Effector memory CD4-positive, alpha-beta T cell (primary cell): ENCODE measurements at places on chromosomes 4 and X.

- peak; percentile 28 for DNase-seq
Measured at GRCh38 chrX:149829751-149830191, 48.0 kb downstream of the MAGEA9 start.

GRCh38 chr4:121720109-121720508, 23.3 kb upstream of the ANXA5 start:
- no peak for DNase-seq

DNA sequence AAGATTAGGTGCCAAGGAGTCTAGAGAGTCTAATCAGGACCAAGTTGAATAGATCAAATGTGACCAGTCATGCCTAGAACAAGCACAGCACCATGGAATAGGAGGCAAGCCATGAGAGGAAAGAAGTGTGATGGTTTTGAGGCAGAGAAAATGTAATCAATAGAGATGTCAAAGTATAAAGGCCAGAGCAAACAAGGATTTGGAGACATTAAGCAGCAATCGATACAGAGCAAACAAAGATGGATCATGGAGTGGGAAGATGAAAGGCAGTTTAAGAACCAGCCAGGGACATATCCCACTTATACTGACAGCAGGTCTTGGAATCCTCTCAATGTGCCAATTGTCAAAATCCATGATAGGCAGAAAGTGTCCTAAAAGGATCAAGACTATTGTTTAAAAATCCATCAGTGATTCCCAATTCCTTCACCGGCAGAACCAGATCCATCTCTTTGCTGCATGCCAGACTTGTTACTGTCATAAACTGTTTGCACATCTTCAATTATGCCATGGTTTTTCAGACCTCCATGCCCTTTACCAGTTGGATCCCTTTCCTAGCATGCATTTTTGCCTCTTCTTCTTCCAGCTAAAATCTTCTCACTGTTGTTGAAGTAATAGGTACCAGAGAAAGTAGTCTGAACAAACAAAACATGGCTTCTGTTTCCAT, 520.7 kb upstream of the ARX start:
- DNase-seq, result no peak

- no peak for DNase-seq
Measured at GRCh38 chr4:75973766-75974165, 17.0 kb downstream of the SDAD1 start.

DNA sequence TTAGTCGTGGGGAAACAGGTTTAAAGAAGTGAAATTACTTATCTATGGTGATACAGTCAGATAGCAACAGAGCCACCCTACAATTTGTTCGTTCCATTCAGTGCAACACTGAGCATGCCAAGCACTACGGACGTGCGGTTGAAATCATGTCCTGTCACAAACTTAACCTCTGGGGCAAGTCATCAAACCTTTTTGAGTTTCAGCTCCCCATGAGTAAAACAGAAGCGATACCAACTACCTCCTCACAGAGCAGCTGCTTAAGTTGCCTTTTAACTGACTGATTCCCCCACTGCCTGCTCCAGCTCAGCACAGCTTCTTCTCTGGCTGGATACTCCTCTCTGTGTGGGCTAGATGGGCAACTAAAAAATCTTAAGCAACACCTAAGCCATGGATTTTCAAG, 36.0 kb downstream of the LHFPL1 start:
- DNase-seq, result no peak

- DNase-seq, result no peak
Measured at GRCh38 chrX:16639966-16640365, 10.0 kb upstream of the S100G start.

- no peak for DNase-seq
Measured at GRCh38 chrX:41480508-41481260, 33.5 kb downstream of the NYX start.

GRCh38 chr4:150367326-150367725, 214.6 kb upstream of the MAB21L2 start:
- no peak for DNase-seq

DNA sequence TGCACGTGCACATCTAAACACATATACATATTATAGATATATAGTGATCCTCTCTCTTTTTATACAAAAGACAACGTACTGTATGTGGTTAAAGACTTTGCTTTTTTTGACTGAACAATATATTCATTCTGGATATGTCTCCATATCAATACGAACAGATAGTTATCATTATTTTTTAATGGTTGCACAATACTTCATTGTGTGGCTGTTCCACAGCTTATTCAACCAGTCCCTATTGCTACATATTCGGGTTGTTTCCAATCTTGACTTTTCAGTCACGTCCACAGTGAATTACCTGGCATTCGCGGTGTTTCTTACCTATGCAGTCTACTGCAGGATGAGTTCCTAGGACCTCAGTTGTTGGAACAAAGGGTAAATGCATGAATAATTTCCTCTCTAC, 53.1 kb downstream of the FGFBP1 start:
- DNase-seq, result no peak

DNA sequence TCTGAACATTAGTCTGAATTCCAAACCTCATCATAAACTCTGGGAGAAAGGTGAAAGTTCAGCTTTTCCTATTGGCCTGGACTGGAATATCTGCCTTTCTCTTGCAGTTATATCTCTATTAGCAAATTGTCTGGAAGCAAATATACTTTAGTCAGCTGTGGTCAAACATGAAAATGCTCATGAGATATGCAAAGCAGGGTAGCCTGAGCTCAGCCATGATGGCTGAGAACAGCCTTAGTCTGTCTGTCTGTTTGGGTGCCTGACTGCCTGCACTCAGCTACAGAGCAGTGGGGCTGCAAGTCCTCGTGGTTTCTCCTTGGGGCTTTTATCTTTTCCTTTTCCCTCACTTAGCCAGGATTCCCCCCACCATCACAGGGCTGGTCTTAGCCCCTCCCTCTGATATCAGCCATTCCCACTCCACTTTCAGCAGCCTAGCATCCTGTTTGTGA, 19.5 kb upstream of the PGRMC2 start:
- no peak for DNase-seq

DNA sequence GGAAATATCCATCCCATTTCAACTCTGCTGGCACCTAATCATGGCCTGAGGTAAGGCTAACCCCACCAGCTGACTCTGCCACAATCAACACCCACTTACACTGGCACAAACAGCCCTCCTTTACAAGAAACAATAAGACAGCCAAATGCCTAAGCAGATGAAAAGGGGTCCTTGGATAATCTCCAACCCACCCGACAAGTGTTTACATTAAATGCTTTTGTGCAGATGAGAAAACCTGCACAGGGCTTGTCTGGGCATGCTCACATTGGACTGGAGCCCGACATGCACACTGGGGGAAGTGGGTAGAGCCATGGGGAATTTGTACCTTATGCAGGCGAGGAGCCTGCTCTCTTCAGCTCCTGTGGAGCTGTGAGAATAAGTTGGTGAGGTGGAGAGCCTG, 138.9 kb upstream of the ITM2A start:
- no peak for DNase-seq

DNA sequence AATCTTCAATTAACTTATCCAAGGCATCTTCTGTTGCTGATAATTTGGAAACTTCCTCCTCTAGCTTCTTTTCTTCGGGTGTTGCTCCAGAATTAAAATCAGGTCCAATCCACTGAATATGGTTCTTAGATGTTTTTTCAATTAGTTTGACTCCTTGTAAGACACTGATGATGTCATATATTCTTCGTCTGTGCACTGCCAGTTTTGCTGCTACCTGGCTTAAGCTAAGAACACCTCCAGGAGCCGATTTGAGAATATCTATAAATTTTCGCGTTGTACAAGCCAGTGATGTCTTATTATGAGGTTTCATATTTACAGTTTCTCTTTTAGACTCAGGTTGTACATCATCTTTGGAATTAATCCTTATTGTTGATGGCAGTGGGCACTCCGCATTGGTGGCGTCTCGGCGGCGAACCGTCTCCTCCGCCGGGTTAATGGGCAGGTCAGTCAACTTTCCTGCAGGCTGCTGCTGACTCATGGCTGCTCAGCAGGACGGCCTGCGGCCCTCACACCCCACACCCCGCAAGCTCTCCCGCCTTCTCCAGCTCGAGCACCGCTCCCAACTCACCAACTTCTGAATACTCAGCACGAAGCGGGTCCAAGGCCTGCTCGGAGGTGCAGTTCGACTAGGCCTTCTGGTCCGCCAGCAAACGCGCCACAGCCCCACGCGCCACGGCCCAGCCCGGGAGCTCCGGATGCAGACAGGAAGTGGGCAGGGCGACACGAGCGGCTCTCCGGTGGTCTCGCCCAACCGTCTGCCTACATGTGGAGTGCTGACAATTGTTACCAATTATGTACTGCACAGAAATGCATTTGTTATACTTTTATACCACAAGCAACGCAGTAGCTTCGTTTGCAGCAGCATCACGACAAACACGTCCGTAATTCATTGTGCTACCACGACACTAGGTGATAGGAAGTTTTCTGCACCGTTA, 49.2 kb upstream of the FHL1 start:
- DNase-seq, result no peak

GRCh38 chr4:2934077-2934812, 29.0 kb downstream of the NOP14 start:
- peak; percentile 49 for DNase-seq

GRCh38 chr4:99856166-99856565, 38.1 kb downstream of the LAMTOR3 start:
- DNase-seq, result no peak

DNA sequence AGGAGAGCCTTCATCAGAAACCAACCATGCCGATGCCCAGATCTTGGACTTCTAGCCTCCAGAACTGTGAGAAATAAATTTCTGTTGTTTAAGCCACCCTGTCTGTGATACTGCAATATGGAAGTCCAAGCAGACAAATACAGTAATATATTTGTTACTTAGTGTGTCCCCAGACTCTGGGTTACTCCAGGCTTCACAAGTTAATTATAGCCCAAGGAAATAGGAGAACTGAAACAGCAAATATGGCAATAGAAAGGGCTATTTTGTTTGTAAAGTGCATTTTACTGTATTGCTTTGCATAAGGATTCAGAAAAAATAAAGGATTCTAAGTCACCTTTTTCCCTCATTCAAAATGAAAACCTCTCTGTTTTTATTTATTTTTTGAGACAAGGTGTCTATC, 15.7 kb downstream of the TIGD4 start:
- DNase-seq, result no peak

GRCh38 chr4:108068442-108068841, 78.8 kb downstream of the HADH start:
- no peak for DNase-seq

- DNase-seq, result no peak
Measured at GRCh38 chr4:3206439-3207100, 42.4 kb upstream of the MSANTD1 start.

DNA sequence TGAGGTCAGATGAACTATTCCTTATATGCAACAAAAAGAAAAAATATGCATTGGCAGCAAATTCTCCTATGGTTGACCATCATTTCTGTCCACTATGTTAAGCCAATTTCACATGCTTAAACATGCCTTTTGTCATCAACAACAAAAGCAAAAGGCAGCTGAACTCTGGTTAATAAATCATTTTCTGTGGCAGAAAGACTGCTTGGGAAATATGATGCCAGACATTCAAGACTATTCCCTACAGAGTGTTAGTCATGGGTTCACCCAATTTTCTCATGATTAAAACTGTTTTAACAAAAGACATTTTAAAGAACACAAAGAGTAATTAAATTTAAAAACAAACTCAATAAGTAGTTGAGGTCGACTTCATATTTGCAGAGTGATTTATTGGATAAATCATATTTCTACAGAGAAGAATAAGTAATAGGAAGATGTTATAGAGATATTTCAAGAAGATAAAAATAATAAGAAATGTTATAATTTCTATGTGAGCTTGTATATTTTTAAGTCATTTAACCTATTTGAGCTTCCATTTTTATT, 890.6 kb downstream of the STPG2 start:
- no peak for DNase-seq

GRCh38 chrX:78540171-78540570, 119.0 kb downstream of the RTL3 start:
- no peak for DNase-seq

DNA sequence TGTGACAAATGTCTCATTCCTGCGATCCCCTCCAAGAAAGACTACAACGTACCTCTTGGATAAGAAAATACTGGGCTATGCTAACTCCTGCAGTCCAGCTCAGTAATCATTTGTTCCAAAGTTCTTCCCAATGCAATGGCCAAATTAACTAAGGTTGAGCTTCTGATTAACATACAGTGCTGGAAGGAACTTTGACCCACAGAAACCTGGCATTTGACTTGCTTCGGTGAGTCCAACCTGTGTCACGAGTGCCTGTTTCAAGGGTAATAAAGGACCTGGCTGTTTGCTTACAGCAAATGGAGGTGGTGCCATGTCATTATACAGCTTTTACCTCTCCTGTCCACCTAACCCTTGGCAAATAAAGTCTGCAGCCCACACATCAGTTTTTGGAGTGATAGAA, 83.2 kb downstream of the RBM47 start:
- no peak for DNase-seq

DNA sequence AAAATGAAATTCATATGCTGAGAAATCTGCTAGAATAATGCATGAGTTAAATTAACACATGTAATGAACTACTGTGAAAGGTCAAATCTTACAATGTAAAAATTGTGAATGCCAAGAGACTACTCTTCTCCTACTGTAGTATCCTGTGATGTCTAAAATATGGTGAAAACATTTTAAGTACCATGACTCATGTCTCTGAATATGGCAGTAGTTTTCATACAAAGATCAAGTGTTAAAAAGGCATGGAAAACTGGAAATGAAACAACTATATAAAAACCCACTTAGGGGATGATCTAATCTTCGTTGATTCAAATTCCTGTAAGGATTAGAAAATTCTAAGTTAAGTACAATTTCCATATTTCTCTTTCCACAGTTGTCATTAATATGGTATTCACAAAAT, 221.3 kb downstream of the PPP3CA start:
- no peak for DNase-seq

- no peak for DNase-seq
Measured at GRCh38 chrX:114635986-114636385, 52.1 kb downstream of the HTR2C start.

DNA sequence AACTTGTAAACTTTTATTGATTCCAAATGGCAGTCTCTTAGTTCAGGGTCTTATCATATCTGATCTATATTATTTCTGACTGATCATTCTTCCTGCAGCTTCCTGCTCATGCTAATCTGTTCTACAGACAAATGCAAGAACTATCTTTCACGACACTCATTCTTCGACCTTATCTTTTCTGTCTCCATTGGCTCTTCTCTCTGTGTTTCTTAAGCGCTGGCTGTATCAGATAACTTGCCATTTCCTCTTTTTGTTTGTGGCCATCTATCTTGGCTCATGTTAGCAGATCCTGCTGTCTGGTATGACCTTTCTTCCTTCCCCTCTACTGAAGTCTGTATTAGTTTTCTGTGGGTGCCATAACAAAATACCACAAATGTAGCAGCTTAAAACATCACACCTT, 230.5 kb upstream of the PUDP start:
- DNase-seq, result no peak

GRCh38 chrX:44842550-44843317, 1.1 kb upstream of the DUSP21 start:
- DNase-seq, result no peak
